ENCODE measurements at places on chromosomes 3 and 15. TPM values are rescaled to one million over a fixed set of nuclear protein-coding genes. Genes with fewer than 3 reads are reported as not detected.

The XCR1 gene
- not detected for polyA plus RNA-seq

The HGD gene
- polyA plus RNA-seq, result 6.3 TPM

The CP gene
- 10.1 TPM for polyA plus RNA-seq

The KCNAB1 gene
- polyA plus RNA-seq, result 0.15 TPM

The C3orf49 gene
- polyA plus RNA-seq, result not detected

The NR1I2 gene
- polyA plus RNA-seq, result 0.25 TPM

The ZBED2 gene
- not detected for polyA plus RNA-seq

The KLHL18 gene
- polyA plus RNA-seq, result 21.0 TPM

The ACTC1 gene
- 3.7 TPM for polyA plus RNA-seq

The FRMD4B gene
- 17.7 TPM for polyA plus RNA-seq

The SEMA3G gene
- polyA plus RNA-seq, result 1.9 TPM

The CHRNA5 gene
- polyA plus RNA-seq, result 1.1 TPM

The SPSB4 gene
- not detected for polyA plus RNA-seq

The EPM2AIP1 gene
- 2.6 TPM for polyA plus RNA-seq

The NEK10 gene
- polyA plus RNA-seq, result 0.61 TPM

The ITPKA gene
- polyA plus RNA-seq, result 35.7 TPM

The THAP10 gene
- 2.5 TPM for polyA plus RNA-seq

The KIF15 gene
- 3.1 TPM for polyA plus RNA-seq

The CTSH gene
- 79.3 TPM for polyA plus RNA-seq

The FBXW12 gene
- not detected for polyA plus RNA-seq

The LRRC34 gene
- 1.7 TPM for polyA plus RNA-seq

The KNG1 gene
- not detected for polyA plus RNA-seq

The RHOV gene
- polyA plus RNA-seq, result 87.8 TPM

The PARP14 gene
- polyA plus RNA-seq, result 5.9 TPM

The POLR2H gene
- polyA plus RNA-seq, result 142 TPM

The CYP8B1 gene
- not detected for polyA plus RNA-seq

The MINAR1 gene
- polyA plus RNA-seq, result 0.25 TPM

The MEIS2 gene
- polyA plus RNA-seq, result 3.9 TPM

The GOLGA8S gene
- not detected for polyA plus RNA-seq

Measured in stomach (tissue), 19 donors.